NCI-H2227 treated with DMSO at 0.1 percent for 48 hours (cell line): ENCODE measurements at places on chromosomes 4 and X.

DNA sequence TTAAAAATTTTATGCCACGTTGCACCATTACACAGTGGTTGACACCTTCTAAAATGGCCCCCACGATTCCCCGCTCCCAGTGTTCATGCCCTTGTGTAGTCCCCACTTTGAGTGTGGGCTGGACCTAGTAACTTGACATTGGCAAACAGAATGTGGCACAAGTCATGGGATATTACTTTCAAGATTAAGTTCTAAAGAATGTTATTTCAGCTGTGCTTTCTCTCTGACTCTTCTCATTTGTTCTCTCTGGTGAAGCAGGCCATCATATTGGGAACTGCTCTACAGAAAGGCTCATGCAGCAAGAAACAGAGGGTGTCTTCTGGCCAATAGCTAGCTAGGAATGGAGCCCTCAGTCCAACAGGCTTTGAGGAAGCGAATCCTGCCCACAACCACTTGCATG, 67.1 kb downstream of the ATXN3L start:
- DNase-seq: no peak

DNA sequence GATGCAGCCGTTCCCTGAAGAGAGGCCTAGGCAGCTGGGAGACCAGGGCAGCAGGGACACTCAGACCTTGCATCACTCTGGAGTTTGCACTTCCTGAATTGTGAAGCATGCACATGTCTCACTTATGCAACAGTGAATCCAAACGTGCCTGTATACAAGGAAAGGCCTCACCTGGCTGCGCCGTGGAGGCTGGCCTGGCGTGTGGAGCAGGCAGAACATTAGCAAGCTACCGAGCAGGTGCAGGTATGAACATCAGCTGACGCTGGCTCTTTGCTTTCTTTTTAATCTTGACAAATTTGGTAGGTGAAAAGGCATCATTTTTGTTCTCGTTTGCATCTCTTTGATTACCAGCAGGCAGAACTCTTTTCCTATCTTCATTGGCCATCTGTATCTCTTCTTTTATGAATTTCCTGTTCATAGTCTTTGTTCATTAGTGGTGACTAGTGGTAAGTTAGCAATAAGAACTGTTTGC, 37.1 kb upstream of the IRAK1 start:
- DNase-seq: no peak

DNA sequence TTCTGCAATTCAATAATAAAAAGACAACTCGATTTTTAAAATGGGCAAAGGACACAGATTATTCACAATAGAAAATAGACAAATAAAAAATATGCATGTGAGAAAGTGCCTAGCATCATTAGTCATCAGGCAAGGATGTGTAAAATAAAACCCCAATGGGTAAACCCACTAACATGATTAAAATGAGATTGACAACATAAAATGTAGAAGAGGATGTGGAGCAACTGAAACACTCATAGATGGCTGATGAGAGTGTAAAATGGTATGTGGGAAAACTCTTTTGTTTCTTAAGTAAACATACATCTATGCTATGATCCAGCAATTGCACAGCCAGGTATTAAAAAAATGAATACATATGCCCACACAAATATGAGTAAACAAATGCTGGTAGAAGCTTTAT, 177.6 kb downstream of the IQCM start:
- DNase-seq: no peak

DNA sequence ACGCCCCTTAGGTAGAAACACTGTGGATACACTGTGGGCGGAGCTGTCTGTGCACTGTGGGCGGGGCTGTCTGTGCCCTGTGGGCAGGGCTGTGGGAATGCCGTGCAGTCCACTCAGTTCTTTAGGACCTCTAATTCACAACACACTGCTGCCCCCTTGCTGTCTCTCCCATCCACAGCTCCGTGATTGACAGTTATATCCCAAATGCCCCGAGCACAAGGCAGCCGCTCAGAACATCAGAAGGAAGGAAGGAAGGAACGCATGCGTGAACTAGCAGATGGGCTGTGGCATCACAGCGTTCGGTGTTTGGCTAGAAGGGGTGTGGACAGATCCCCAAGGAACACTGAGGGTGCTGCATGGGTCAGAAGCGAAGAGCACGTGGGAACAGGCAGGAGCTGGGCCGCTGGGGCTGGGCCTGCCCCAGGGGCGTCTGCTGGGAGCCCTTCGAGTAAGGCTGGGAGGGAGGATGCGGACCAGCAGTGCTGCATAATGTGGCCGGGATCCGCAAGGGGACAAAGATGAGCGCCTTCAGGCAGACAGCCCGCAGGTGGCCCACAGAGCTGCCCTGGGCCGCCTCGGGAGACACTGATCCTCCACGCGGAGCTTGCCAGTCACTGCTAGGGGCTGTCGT, 29.8 kb downstream of the ACOX3 start:
- DNase-seq: no peak

DNA sequence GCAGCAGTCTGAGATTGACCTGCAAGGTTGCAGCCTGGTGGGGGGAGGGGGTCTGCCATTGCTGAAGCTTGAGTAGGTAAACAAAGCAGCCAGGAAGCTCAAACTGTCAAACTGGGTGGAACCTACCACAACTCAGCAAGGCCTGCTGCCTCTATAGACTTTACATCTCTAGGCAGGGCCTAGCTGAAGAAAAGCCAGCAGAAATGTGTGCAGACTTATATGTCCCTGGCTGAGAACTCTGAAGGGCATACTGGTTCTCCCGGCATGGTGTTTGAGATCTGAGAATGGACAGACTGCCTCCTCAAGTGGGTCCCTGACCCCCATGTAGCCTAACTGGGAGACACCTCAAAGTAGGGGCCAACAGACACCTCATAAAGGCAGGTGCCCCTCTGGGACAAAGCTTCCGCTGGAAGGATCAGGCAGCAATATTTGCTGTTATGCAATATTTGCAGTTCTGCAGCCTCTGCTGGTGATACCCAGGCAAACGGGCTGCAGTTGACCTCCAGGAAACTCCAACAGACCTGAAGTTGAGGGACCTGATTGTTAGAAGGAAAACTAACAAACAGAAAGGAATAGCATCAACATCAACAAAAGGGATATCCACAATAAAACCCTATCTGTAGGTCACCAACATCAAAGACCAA, 167.6 kb downstream of the GC start:
- no peak for DNase-seq
